HuH-7.5 (cell line): ENCODE measurements at places on chromosomes 12 and 14.

- DNase-seq: peak; percentile 21
Measured at GRCh38 chr12:112900298-112901145, 6.2 kb upstream of the OAS1 start.

GRCh38 chr12:27003421-27004381 is 10.5 kb downstream of the TM7SF3 start:
- DNase-seq: no peak

GRCh38 chr12:112879191-112879705 is 27.5 kb upstream of the OAS1 start:
- no peak for DNase-seq

DNA sequence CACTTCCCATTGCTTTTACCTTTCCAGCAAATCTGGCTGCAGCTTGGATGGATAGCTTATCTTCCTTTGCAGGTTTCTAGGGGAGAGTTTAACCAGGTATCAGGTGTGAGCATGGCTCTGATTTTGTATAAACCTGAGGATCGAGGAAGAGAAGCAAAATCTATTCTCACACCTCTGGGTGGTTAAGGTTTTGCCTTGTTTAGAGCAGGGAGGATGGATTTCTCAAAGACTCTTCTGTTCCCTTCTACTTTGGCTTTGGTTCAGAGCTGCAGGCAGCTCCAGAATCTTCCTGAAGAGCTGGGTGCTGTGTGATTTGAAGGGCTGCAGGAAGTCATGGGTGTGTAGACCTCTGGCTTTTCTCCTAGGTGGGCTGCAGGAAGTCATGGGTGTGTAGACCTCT is 1.7 kb downstream of the JDP2 start:
- no peak for DNase-seq

DNA sequence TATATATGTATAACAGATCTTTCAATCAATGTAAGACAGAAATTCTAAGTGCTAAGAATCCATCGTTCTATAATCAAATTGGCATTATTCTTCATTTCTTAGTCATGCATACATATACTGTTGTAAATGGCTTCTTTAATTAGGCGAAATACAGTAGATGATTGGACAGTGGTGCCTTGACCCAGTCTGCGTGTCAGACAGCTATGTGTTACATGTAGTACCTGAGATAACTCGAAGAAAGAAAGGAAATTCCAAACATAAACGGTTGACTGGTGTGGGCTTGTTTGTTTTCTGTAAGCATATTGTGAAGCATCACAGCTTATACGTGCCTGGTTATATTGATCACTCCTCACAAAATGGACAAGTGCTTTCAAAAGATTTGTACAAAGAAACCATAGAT is 210.5 kb downstream of the ETNK1 start:
- no peak for DNase-seq

GRCh38 chr12:14135996-14136395 is 154.6 kb upstream of the GRIN2B start:
- no peak for DNase-seq

GRCh38 chr12:117134059-117134458 is 34.8 kb upstream of the TESC start:
- DNase-seq: no peak

DNA sequence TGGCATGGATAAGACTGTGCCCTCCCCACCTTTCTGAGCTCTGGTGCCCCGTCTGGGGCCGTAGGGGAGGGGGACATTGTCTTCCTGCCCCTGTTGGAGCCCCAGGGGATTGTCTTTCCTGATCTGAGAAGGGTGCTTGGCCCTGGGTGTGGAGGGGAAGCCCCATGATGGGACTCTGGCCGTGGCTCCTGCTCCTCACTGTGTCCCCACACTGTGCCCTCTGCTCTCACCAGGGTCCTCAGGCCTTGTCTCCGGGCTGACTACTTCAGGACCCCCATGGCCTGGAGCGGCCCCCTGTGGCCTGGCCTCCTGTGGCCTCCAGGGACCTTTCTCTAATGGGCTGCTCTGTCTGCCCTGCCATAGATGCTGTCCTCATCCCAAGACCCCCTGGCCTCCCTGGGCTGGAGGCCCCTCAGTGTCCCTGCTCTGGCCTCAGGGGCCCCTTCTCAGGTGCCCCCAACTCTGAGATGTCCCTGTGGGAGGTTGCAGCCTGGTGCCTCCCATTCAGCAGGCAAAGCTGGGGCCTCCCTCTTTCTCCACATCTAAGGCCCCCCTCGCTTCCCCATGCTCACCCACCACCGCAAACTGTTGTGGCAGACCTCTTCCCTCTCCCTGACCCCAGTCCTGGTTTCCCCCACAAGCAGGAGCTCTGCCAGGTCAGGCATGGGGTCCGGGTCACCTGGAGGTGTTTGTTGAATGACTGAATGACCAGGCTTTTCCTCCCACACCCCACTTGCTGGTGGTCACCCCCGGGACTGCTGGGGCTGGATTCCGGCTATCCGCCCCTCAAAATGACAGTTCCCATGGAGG is 4.0 kb downstream of the KIF26A start:
- DNase-seq: no peak

DNA sequence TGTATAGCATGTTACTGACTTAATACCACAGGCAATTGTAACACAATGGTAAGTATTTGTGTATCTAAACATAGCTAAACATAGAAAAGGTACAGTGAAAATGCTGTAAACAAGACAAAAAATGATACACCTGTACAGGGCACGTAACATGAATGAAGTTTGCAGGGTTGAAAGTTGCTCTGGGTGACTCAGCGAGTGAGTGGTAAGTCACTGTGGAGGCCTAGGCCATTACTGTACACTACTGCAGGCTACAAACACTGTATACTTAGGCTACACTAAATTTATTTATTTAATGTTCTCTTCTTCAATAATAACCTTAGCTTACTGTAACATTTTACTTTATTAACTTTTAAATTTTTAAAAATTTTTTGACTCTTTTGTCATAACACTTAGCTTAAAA is 158.4 kb downstream of the IPO8 start:
- no peak for DNase-seq

DNA sequence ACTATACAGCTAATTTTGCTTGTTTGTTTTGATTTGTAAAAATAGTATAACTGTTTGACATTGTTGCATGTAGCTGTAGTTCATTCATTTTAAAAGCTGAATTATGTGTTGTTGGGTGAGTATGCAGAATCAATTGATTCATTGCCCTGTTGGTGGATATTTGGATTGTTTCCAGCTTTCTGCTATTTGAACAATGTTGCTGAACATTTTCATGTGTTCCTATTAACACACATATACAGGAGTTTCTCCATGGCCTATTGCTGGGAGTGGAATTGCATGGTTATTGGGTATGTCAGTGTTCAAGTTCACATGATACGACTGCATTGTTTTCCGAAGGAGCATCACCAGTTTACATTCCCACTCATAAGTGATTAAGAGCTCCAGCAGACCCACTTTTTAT is 75.3 kb downstream of the SRGAP1 start:
- DNase-seq: no peak

GRCh38 chr12:24977711-24978110 is 28.8 kb upstream of the BCAT1 start:
- no peak for DNase-seq

DNA sequence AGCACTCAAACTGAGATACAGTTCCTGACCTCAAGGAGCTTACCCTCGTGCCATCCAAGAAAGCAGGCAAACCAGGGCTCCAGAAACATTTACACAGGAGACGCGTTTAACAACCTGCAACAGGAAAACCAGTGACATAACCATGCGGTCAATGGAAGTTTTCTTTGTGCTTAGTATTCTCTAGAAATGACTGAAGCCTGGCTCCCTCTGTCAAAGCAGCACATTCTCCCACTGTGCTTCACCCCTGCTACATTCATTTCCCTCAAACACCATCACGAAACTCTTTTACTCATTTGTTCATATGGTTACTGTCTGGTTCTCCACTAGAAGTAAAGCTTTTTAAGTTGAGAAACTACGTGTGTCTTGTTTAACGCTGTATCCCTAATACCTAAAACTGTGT is 161.3 kb upstream of the CCND2 start:
- no peak for DNase-seq

DNA sequence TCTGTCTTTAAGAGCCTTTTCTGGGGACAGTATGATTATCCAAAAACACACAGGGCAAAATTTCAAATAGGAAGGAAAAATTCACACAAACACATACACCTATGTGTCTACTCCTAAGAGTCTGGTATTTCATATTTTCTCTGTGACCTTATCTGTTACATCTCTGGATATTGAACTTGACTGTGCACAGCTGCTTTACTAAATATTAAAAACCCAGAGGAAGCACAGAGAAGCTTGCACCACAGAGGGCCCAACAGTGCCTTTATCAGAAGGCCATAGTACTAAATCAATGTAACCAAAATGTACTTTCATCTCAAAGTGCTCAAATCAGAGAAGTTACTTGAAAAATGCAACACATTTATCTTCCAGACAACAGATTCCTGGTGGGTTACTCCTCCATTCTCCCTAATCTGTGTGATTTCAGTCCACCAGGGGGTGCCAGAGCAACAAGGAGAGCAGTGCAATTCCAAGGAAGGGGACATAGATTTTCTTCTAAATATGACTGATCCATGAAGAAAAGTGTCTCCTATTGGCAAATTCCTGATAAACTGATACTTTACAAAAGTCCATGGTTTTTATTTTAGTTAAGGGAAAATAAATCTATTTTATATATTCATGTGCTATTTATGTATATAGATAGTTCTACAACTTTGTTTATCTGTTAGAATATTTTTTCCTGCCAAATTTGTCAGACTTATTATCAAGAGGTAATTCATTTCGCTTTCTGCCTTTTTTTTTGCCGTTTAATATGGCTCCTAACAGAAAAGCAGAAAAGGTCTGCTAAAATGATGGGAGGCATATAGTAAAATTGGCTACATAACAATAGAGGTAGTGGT is 617.6 kb downstream of the LRFN5 start:
- peak; percentile 7 for DNase-seq

- no peak for DNase-seq
Measured at GRCh38 chr14:52446355-52446754, 106.0 kb downstream of the TXNDC16 start.

DNA sequence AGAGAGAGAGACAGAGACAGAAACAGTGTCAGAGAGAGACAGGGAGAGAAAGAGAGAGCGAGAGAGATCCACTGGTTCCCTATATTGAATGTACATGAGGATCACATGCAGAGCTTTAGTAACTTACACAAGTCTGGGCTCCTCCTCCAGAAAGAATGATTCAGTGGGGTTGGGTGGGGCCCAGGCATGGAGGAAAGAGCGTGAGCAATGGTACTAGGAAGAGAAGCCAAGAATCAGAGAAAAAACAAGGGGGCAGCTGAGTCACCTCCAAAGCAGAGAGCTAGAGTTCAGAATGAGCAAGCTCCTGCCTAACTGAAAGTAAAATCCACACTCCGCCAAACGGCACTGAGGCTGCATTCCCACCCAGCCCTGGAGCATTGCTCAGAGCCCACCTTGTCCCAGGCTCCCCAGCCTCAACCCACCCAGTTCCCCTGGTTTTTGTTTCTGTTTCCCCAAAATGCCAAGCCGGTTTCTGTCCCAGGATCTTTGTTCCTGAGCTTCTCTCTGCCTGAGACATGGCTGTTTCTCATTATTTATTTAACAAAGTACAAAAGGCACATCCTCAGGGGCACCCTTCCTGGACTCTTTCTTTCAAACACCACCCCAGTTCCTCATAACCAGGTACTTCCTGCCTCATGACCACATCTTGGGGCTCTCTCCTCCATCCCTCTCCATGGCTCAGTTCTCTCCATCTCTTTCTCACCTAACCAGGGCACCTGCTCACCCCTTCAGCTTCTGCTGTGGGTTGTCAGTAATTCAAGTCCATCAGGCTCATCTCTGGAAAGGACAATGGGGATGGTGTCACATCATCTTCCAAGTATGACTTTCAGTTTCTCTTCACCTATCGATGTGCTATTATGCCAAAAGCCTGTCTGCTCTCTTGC is 670.3 kb upstream of the TBX3 start:
- no peak for DNase-seq

DNA sequence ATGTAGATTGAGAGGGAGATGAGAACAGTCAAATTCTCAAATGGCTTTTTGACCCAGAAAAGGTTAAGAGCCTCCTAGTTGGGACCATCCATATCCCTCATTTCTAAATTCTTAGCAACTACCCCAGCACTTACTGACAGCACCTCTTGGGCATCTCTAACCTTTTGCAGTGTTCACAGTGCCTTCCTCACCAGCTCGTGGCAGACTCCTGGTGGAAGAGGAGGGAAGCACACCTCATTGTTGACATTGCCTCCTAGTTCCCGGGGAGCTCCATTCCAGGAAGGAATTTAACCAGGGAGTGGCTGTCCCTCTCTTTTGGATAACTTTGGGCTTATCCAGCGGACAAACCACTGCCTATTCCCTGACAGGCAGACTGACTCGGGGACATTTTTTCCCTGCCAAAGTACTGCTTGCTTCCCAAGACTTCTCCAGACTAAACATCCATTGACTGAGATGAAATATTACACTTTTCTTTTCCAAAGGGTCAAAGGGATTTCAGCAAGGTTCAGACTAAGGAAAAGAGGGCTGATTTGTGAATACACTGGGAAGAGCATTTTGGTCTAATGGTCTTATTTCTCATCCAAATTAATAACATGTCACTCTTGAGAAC is 9.0 kb upstream of the OR6J1 start:
- peak; percentile 68 for DNase-seq

DNA sequence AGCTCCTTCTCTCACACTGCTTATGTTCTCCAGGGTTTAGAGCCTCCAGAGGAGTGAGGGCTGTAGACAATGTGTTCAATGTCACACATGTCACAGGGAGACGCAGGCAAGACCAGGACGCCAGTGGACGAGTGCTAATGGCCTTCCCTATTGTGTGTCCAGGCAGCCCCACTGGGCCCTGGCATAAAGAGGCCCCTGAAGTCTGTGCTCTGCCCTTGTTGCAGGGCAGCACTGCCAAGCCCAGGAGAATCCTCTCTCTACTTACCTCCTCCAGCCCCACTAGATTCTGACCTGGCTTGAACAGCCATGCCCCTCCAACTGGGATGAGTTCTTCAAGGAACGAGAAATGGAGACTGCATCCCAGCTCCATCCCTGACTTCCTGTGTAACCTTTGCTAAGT is 24.8 kb upstream of the TMEM106C start:
- DNase-seq: no peak

- no peak for DNase-seq
Measured at GRCh38 chr12:93698307-93699092, 21.3 kb downstream of the CRADD start.

DNA sequence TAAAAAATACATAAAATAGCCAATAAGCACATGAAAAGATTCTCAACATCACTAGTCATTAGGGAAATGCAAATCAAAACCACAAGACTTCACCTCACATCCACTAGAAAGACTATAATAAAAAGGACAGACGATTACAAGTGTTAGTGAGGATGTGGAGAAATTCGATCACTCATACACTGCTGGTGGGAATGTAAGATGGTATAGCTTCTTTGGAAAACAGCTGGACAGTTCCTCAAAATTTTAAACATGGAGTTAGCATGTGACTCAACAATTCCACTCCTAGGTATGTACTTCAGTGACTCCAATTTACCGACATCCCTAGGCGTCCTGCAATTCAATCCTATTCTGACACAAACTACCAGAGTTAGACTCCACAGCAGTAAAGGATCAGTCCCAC is 13.7 kb downstream of the TRIM9 start:
- DNase-seq: no peak

- DNase-seq: no peak
Measured at GRCh38 chr12:94244165-94245133, 96.1 kb downstream of the PLXNC1 start.
